ENCODE measurements at places on chromosomes 11 and 22. TPM values are rescaled to one million over a fixed set of nuclear protein-coding genes. Genes with fewer than 3 reads are reported as not detected.

DNA sequence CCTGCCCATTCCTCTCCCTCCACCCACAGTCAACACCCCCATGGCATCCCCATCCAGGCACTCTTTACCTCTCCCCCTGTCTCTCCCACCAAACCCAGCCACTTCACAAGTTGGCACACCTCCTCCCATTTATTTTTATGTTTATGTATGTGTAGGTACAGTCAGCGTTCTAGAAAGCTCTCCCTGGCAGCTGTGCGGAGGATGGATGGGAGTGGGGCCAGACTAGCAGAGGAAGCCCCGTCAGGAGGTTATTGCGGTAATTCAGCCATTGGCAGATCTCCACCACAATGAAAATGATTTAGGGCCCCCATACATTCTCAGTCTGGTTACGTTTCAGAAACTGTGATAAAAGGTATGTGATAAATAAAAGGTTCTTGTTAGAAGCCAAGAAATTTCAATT, 51.3 kb downstream of the BTG4 start:
- DNase-seq, result no peak

DNA sequence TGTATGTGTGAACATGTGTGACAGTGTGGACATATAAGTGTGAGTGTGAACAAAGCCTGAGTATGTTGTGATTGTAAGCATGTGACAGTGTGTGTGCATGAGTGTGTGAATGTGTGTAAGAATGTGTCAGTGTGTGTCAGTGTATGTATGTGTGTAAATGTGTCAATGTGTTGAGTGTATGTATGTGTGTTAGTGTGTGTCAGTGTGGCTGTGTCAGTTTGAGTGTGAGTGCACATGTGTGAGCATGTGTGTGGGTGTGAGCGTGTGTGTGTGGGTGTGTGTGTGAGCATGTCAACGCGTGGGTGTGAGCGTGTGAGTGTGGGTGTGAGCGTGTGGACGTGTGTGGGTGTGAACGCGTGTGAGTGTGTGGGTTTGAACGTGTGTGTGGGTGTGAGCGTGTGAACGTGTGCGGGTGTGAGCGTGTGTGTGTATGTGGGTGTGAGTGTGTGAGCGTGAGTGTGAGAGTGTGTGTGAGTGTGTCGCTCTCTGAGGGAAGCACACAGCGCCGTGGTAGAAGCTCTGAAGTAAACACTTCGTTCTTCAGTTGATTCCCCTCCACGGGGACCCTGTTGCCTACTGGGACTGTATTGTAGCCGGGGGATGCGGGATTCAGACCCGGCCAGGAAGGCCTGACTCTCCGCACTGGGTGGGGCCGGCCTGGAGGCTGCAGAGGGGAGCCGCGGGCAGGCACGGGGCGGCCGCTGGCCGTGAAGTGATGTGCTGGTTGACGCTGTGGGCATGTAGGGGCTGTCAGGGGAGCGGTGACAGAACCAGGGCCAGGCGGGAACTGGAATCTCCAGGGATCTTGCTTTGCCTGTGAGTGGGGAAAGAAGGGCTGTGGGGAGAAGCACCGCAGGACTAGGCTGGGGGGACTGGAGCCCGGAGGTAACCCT, 21.1 kb downstream of the RPS6KA4 start:
- no peak for DNase-seq

DNA sequence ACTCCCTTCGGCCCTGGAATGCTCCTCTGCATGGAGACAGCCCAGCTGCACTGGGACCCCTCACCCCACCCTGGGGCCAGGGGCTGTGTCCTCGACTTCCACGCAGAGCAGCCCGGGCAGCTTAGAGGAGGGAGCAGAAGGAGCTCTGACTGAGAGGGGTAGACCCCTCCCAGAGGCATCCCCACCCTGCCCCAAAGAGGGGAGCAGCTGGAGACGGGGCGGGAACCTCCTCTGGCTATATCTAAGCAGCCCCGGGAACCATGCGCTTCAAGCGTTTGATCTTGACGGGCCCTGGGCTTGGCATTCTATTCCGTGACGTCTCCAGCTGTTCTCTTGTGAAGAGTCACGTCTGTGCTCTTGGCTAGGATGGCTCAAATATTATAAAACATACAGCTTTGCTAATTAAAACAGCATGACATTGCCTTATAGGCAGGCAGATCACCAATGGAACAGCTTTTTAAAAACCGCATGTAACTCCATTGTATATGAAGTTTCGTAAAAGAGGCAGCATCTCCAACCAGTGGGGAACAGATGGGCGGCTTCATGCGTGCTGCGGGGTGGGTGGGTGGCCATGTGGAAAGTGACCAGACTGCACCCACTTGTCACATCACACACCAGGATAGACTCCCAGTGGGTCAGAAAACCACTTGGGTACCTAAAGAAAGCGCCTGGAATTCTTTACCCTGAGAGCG, 7.7 kb downstream of the KCNQ1 start:
- DNase-seq, result peak; percentile 13

GRCh38 chr11:12998336-12998735, 10.8 kb upstream of the RASSF10 start:
- no peak for DNase-seq

- no peak for DNase-seq
Measured at GRCh38 chr11:122851366-122851966, 13.2 kb downstream of the CRTAM start.

DNA sequence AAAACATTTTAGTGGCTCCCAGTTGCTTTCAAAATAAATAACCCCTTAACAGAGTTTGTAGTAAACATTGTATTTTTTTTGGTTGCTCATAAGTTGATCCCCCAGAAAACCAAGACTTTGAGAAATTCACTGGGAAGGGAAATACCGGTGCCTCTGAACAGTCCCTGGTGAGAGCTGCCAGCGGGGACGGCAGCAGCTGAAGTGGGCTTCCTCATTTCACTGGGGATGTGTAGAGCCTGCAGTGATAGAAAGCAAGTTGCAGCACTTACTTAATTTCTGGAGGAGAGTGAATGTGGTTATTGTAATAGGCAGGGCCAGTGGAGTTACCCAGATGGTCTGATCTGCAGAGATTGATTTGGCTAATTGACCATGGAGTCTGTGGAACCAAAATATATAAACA, 18.6 kb upstream of the MCHR1 start:
- no peak for DNase-seq

DNA sequence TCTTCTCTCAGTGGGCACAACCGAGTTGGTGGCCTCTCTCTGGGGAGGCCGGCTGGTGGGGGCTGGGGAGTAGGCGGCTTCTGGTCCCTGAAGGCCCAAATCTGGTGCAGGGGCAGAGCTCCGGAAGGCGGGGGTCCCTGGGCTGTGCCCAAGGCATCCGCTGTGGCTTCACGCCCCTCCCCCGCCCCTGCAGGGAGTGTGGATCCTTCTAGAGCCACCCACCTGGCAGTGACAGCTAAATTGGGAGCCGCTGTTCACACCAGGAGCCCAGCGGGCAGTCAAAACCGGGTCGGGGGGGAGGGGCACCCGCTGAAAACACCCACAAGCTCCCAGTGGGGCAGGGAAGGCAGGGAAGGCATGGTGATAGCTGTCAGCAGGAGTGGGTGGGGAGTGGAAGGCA, 4.6 kb upstream of the RTN4R start:
- DNase-seq, result no peak

DNA sequence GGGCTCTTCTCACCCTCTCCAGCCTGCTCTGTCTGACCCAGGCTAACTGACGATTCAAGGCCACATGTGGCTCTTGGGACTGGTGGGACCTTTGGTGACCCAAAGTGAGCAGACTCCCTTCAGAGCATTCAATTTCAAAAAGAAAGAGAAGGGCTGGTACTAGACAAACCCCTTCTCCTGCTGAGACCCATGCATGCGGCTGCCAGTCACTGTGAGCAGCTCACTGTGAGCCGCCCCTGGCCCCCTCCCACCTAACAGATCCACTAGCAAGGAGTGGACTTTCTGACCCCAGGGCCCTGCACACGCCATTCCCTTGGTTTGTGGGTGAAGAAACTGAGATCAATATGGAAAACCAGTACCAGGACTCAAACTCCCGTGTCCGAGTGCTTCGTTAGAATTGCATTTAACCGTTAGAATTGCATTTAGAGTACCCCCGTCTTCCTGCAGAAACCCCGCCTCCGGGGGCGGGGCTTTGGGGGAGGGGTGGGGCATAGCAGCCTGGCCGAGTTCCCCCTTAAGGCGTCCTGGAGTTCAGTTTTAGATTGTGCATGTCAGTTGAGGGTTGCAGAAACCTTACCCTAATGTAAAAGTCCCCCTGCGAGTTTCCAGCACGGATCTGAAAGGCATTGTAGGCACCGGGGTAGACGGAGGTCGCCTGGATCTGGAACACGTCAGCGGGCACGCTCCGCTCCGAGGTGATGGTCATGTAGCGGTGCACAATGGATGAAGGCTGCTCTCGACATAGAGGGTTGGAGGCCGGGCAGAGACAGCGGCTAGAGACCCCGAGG, 5.1 kb downstream of the EFEMP2 start:
- DNase-seq, result no peak

DNA sequence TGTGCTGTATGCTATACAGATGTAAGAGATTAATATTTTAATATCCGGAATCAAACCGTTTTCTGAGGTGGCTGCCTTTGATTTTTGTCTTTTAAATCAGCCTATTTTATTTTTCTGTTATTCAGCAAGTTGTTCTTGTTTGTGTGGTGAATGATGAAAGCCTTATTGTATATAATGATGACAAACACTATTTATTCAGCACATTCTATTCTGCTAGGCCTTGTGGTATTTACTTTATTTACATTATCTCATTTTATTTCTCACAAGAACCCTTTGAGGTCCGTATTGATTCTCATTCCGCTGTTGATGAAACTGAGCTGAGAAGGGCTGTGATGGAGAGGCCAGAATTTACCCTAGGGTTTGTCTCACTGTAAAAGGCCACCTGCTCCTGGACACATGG, 40.5 kb downstream of the KREMEN1 start:
- DNase-seq, result no peak

DNA sequence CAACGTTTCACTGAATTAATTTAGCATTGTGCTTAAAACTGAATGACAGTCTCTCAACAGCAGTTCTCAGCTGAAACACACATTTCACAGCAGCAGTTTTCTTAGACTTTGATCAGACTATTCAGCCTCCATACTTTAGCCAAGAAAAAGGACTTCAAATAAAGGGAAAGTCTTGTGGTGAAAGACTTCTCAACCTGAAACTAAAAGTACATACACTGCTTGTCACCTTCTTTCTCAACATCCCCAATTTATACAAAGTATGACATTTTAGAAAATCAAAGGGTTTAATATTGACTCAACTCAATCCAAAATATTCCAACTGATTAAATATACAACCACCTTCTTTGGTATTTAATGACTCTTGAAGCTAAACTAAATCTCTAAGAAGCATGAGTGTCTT, 419.0 kb downstream of the LRRC4C start:
- no peak for DNase-seq

DNA sequence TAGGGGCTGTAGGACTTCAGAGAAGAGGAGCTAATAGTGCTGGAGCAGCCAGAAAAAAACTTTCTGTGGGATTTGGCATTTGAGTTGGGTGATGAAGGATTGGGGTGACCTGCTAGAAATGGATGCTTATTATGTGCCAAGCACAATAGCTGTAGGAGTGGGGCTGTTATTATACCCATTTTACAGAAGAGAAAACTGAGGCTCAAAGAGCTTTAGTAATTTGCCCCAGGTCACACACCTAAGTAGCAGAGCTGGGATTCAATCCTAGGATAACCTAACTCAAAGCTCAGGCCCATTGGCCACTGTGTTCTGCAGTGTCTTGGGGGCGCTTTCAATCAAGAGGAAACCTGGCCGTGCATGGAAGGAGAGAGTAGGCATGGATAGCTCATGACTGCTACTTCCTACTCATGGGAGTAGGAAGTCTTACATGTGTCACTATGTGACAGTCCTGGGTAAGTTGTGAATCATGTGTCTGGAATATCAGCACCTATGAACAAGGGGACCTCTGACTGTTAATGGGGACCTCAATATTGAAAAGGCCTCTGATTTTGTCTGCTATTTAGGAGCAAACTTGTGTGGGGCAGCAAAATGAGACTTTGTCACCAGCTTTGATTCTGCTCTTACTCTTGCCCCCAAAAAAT, 6.1 kb upstream of the ELF5 start:
- no peak for DNase-seq

DNA sequence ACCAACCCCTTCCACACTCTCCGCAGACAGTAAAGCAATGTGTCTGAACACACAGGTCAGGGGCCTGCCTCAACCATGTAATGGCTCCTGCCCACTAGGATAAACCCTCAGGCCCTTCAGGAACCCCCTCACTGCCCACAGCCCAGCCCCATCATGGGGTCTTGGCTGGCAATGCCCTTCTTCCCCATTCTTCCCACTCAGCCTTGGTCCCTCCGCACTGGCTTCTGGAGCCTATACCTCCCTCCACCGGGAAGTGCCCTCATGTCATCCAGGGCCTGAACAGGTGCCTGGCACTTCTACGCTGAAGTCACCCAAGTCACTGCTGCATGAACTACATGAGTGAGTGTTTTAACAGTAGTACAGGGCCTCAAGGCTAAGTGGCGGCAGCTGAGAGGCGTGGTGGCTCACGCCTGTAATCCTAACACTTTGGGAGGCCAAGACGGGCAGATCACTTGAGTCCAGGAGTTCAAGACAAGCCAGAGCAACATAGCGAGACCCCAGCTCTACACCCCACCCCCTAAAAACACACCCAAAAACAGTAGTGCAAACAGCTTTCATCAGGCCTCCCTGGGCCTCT, 74.8 kb upstream of the PITPNB start:
- DNase-seq, result no peak

- DNase-seq, result no peak
Measured at GRCh38 chr11:106288057-106288456, 210.6 kb downstream of the AASDHPPT start.

DNA sequence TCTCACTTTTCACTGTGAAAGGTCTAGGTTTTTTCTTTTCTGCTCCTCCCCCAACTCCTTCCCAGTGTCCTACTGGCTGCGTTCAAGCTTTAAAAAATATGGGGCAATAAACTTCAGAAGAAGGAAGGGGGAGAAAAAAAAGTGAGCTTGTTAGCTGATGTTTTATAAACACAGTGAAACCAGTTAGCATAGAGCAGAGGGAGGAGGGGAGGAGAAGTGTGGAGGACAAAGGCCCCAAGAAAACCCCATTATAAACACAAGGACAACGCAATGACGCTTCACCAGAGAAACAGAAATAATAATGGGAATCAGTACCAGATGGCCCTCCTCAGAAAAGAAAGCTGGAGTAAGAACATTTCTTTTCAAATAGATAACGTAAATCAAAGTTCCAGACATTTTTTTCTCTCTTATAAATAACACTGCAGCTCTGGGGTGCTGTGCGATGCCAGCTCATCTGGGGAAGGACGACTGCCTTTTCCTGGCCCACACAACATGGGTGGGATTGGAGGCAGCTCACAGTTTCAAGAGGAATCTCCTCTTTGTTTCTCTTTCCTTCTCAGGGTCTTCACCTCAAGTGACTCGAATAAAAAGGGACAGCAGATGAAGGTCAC, 235.4 kb upstream of the NARS2 start:
- DNase-seq, result no peak

GRCh38 chr22:24901448-24901847, 45.0 kb downstream of the LHFPL7 start:
- no peak for DNase-seq

Gene OR4X2
- not detected for polyA plus RNA-seq

Gene GRIK4
- polyA plus RNA-seq, result 0.30 TPM

Gene RASD2
- 25.4 TPM for polyA plus RNA-seq

Gene MRGPRD
- polyA plus RNA-seq, result not detected

Gene TMEM121B
- polyA plus RNA-seq, result 4.5 TPM

Gene SYT7
- 3.4 TPM for polyA plus RNA-seq
